ENCODE measurements at places on chromosomes 2 and 18.

DNA sequence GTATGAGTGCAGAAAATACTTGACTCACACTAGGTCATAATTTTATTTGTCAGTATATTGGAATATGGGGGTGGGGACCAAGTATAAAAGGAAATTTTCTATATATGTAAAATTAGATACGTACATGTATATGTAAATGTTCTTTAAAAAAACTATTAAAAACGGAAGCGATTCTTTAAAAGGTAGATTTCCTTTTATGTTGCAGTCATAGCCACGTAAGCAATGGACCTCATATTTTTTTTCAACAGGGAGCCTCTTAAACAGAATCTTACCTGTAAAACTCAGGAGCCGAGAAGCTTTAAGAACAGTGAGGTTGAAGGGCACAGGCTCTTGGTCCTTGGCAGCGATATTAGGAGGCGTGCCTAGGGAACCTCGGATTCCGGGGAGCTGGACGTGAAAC is 3.3 kb downstream of the RHBDD1 start:
- peaks cover 5% of the 10 kb centered on the region for H3K4me1 ChIP-seq
- no peaks in the 10 kb centered on the region for H3K27me3 ChIP-seq
- DNase-seq = no peak
- H3K27ac ChIP-seq = no peak overlapping the region
- H3K4me3 ChIP-seq = no peak overlapping the region

DNA sequence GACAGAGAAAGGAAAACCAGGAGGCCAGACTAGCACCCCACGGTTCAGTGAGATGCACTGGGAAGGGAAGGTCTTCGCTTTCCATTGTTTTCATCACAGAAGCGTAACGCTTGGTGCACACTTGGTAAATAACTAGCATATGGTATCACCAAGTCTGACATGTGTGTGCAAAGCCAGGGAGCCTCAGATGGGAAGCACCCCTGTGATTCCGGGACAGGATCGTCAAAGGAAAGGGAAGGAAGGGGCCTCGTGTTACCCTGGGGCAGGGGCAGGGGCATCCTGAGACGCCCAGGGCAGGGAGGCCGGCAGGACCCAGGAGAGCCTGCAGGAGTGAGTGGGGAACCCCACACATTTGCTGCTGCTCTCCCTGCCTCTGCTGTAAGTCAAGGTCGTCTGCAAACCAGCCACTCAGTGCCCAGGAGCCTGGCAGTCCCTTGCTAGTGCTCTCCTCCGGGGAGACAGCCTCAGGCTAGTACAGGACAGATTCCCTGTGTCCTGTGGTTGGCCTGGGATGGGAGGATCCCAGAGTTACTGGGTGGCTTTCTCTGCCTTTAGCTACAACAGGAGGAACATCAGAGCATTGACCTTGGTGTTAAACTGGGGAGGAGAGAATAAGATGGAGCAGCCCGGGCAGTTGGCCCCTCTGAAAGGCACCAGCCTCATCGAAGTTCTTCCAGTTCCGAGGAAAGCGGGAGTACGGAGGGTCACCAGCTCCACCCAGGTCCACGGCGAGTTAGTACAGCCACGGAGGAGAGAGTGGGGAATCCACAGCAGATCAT is 192.5 kb downstream of the NDUFA10 start:
- H3K36me3 ChIP-seq = no peaks in the 10 kb centered on the region
- H3K27me3 ChIP-seq = no peaks in the 10 kb centered on the region
- no peak overlapping the region for H3K4me3 ChIP-seq
- H3K27ac ChIP-seq = no peak overlapping the region

- no peaks in the 10 kb centered on the region for H3K36me3 ChIP-seq
- no peak overlapping the region for H3K4me3 ChIP-seq
- DNase-seq = no peak
- no peak overlapping the region for H3K27ac ChIP-seq
Observed at GRCh38 chr2:79994965-79995364, 309.6 kb downstream of the LRRTM1 start.

GRCh38 chr18:23243178-23243577 is 107.9 kb downstream of the CABLES1 start:
- no peaks in the 10 kb centered on the region for H3K4me1 ChIP-seq
- no peak overlapping the region for H3K4me3 ChIP-seq
- H3K27ac ChIP-seq = no peak overlapping the region
- no peak for DNase-seq

DNA sequence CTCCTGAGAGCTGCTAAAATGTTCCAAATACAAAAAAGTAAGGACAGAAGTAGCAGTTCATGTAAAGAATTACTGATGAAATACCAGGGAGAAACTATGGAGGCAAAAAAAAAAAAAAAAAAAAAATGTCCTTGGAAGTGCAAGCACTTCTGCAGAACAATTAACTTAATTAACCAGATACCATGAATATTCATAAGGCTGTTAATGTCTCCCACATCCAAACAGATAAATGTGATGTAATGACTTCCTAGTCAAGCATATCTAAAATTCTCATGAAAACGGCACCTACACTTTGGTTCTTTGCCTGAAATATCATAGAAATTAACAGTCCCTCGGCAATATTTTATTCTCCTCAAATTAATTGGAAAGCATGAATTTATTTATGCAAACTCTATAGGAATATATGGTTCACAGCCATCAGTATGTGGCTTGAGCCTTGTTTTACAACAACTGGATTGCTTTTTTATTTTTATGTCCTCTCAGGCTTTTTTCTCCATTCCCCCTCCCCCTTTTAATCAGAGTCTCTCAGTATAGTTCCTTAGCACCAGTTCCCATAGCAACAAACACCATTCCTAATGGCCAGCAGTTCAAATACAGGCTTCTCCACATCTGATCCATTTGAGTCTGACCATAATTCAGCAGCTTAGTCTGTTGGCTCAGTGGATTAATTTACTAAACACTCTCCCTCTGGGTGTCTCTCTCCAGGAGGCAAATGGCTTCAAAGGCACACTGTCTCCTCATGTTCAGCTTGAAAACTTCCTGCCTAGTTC is 97.1 kb downstream of the ITGA4 start:
- no peaks in the 10 kb centered on the region for H3K27me3 ChIP-seq
- H3K27ac ChIP-seq = no peak overlapping the region
- no peak overlapping the region for H3K4me3 ChIP-seq
- H3K36me3 ChIP-seq = no peaks in the 10 kb centered on the region
- no peak for DNase-seq

- H3K27me3 ChIP-seq = no peaks in the 10 kb centered on the region
- no peak overlapping the region for H3K27ac ChIP-seq
- no peak for DNase-seq
Observed at GRCh38 chr2:241126201-241126611, 23.1 kb downstream of the PASK start.

GRCh38 chr2:164142755-164143154 is 406.9 kb upstream of the FIGN start:
- no peak for DNase-seq
- no peaks in the 10 kb centered on the region for H3K27me3 ChIP-seq
- H3K36me3 ChIP-seq = no peaks in the 10 kb centered on the region

DNA sequence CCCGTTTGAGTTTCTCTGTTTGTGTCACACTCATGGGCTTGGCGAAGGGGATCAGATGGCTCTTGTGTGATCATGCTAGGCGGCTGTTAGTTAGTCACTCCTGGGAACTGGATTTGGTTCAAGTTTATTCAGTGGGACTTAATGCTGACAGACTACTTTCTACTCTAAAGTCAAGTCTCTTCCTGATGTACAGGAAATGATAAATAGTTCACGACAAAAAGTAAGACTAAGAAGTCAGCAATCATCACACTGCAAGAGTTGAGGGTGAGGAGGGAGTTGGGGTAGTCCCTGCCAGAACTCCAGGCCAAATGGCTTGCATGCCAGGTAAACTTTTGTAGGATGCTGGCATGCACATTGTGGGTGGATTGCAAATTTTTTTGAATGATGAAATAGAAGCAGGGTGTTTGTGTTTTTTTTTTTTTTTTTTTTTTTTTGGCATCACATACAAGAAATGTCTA is 25.1 kb upstream of the CCL20 start:
- no peak overlapping the region for H3K27ac ChIP-seq
- H3K36me3 ChIP-seq = no peaks in the 10 kb centered on the region
- no peak for DNase-seq
- peaks cover 4% of the 10 kb centered on the region for H3K4me1 ChIP-seq

- DNase-seq = no peak
- H3K27me3 ChIP-seq = no peaks in the 10 kb centered on the region
- H3K27ac ChIP-seq = no peak overlapping the region
- no peak overlapping the region for H3K4me3 ChIP-seq
- no peaks in the 10 kb centered on the region for H3K36me3 ChIP-seq
- no peaks in the 10 kb centered on the region for H3K4me1 ChIP-seq
Observed at GRCh38 chr18:48575658-48576456, 37.0 kb downstream of the CTIF start.

DNA sequence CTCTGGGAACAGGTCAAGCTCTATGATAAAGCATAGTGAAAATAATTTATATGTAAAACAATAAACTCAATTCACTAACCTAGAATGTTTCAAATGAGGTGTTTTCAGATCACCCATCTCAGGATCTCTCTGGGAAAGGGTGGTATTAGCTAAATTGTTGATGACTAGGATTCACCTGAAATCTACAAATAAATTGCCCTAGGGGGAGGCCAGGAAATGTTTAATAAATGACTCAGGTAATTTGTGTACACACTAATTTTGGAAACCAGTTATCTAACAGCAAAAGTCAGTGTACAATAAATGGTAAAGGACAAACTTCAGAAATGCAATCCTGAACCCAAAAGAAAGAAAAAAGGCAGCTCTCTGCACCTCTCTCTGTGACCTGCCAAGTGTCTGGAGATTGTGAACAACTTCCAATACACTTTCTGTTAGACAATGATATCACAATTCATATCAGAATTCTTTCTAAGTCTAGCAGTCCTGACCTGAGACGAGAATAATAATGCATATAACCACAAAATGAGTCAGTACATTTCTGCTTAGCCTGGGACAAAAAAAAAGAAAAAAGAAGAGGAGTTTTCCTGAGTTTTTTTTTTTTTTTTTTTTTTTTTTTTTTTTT is 760.0 kb downstream of the EPHA4 start:
- H3K27me3 ChIP-seq = no peaks in the 10 kb centered on the region
- DNase-seq = no peak
- no peaks in the 10 kb centered on the region for H3K36me3 ChIP-seq
- H3K27ac ChIP-seq = no peak overlapping the region

- no peak overlapping the region for H3K27ac ChIP-seq
- no peaks in the 10 kb centered on the region for H3K27me3 ChIP-seq
- peak; percentile 11 for DNase-seq
- H3K4me3 ChIP-seq = no peak overlapping the region
- H3K4me1 ChIP-seq = peaks cover 39% of the 10 kb centered on the region
Observed at GRCh38 chr2:134245340-134245984, 8.4 kb upstream of the MGAT5 start.

- H3K4me1 ChIP-seq = peaks cover 6% of the 10 kb centered on the region
- no peak for DNase-seq
- H3K36me3 ChIP-seq = peaks cover 58% of the 10 kb centered on the region
- H3K27ac ChIP-seq = peak overlapping the region; percentile 63
- H3K27me3 ChIP-seq = no peaks in the 10 kb centered on the region
Observed at GRCh38 chr2:217836901-217837491, 165.8 kb downstream of the TNS1 start.

GRCh38 chr2:235383272-235383843 is 110.5 kb upstream of the AGAP1 start:
- no peaks in the 10 kb centered on the region for H3K36me3 ChIP-seq
- no peak overlapping the region for H3K27ac ChIP-seq
- no peaks in the 10 kb centered on the region for H3K4me1 ChIP-seq
- DNase-seq = no peak
- no peaks in the 10 kb centered on the region for H3K27me3 ChIP-seq

- no peaks in the 10 kb centered on the region for H3K4me1 ChIP-seq
- H3K4me3 ChIP-seq = no peak overlapping the region
- H3K36me3 ChIP-seq = no peaks in the 10 kb centered on the region
- peaks cover 21% of the 10 kb centered on the region for H3K27me3 ChIP-seq
- no peak for DNase-seq
Observed at GRCh38 chr2:235143789-235144188, 192.0 kb downstream of the SH3BP4 start.

- no peak for DNase-seq
- H3K4me3 ChIP-seq = no peak overlapping the region
- no peaks in the 10 kb centered on the region for H3K4me1 ChIP-seq
- H3K36me3 ChIP-seq = no peaks in the 10 kb centered on the region
- H3K27ac ChIP-seq = no peak overlapping the region
Observed at GRCh38 chr2:31190188-31190587, 27.1 kb downstream of the CAPN14 start.

- H3K36me3 ChIP-seq = no peaks in the 10 kb centered on the region
- no peak overlapping the region for H3K27ac ChIP-seq
Observed at GRCh38 chr2:12081481-12082210, 335.2 kb downstream of the LPIN1 start.

DNA sequence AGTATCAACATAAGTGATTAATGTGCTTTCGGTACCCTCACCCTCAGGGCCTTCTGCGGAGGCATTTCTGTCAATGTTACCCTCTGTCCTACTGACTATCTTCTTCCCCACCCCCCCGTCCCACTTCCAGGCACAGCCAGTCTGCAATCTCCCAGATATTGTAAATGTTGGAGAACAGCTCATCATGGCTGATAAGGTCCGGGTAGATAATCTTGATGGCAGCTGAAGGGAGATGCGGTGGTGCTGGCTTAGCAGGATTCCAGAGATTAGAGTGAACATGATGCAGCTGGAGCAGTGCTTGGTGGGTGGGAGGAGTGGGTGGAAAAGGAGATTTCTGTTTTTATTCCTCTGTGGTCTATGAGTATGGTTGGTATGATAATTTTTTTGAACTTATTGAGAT is 15.5 kb downstream of the GTF2A1L start:
- H3K36me3 ChIP-seq = no peaks in the 10 kb centered on the region
- H3K27ac ChIP-seq = no peak overlapping the region
- H3K27me3 ChIP-seq = no peaks in the 10 kb centered on the region
- DNase-seq = no peak

GRCh38 chr2:98280376-98281102 is 65.7 kb upstream of the CNGA3 start:
- H3K36me3 ChIP-seq = no peaks in the 10 kb centered on the region
- H3K4me3 ChIP-seq = no peak overlapping the region
- peak overlapping the region; percentile 60 for H3K27ac ChIP-seq

DNA sequence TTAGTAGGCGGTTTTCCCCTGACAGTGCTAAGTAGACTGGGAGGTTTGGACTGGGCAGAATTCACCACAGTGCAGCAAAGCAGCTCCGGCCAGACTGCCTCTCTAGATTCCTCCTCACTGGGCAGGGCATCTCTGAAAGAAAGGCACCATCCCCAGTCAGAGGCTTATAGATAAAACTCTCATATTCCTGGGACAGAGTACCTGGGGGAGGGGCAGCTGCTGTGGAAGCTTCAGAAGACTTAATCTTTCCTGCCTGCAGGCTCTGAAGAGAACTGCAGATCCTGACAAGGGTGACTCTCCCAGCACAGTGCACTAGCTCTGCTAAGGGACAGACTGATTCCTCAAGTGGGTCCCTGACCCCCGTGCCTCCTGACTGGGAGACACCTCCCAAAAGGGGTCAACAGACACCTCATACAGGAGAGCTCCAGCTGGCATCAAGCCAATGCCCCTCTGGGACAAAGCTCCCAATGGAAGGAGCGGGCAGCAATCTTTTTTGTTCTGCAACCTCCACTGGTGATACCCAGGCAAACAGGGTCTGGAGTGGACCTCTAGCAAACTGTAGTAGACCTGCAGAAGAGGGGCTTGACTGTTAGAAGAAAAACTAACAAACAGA is 266.8 kb upstream of the CRIM1 start:
- H3K4me3 ChIP-seq = no peak overlapping the region
- DNase-seq = no peak
- H3K36me3 ChIP-seq = no peaks in the 10 kb centered on the region
- no peak overlapping the region for H3K27ac ChIP-seq

- no peak overlapping the region for H3K4me3 ChIP-seq
- H3K27me3 ChIP-seq = no peaks in the 10 kb centered on the region
- no peak overlapping the region for H3K27ac ChIP-seq
- no peaks in the 10 kb centered on the region for H3K36me3 ChIP-seq
Observed at GRCh38 chr2:147715807-147716206, 129.0 kb upstream of the ACVR2A start.

- H3K36me3 ChIP-seq = no peaks in the 10 kb centered on the region
- no peaks in the 10 kb centered on the region for H3K27me3 ChIP-seq
- no peak for DNase-seq
- H3K4me1 ChIP-seq = no peaks in the 10 kb centered on the region
- no peak overlapping the region for H3K27ac ChIP-seq
Observed at GRCh38 chr2:178258916-178259315, 64.6 kb downstream of the OSBPL6 start.
